ENCODE measurements at places on chromosomes 5 and 9.

DNA sequence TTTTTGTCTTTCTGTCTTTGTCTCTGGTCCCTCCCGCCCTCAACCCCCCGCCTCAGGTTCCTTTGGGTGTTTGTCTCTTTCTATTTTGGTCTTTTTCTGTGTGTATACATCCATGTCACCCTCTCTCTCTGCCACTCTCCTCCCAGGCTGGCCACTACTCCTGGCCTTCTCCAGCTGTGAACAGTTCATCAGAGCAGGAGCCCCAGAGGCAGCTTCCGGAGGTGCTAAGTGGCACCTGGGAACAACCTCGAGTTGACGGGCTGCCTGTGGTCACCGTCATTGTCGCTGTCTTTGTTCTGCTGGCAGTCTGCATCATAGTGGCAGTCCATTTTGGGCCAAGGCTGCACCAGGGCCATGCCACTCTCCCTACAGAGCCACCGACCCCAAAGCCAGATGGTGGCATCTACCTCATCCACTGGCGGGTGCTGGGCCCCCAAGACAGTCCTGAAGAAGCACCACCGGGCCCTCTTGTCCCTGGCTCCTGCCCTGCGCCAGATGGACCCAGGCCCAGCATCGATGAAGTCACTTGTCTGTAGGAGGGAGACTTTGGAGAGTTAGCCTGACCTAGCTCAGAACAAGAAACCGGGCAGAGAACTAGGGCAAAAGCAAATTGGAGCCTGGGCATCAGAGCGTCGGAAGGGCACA, 1.7 kb downstream of the SMIM33 start:
- no peak for DNase-seq

- no peak for DNase-seq
Observed at GRCh38 chr5:176955895-176956294, 50.7 kb downstream of the UIMC1 start.

GRCh38 chr9:130023144-130023787, 19.7 kb downstream of the FNBP1 start:
- no peak for DNase-seq

- DNase-seq = no peak
Observed at GRCh38 chr9:7316166-7316795, 483.3 kb downstream of the DMAC1 start.

DNA sequence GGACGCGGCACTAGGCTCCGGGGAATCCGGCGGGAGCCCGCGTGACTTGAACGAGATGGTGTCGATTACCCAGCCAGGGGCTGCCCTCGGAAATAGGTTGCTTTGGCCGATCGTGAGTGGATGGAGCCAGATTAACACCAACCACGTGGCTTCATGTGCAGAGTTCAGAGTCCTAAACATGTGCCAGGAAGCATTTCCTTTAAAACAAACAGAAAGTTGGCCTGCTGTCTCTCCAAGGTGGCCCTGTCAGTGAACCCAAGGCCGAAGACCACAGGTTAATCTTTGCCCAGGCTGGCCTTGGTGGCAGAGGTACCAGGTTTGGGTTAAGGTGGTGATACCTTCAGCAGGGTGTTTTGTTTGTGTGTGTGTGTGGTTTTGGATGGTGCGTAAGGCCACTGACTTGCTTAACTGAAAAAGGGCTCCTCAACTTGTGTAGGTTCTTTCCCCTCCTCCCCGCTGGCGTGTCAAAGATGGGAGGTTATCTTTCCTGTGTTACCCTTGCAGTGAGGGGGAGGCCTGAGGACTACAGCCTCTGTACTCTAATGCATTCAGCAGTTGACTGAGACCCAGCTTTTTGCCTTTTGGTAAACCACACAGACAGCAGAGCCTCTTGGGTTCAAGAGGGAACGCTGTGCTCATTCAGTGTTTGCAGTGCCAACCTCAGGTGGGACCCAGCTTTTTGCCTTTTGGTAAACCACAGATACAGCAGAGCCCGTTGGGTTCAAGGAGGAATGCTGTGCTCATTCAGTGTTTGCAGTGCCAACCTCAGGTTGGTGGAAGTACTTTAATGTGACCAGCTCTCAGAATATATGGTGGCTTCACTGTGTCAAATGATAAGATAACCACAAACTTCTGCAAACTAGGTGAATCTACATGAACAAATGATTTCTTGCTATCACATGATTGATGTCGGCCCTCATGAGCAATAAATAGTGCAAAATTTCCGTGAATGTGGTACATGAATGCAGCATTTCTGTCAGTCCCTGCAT, 1.4 kb downstream of the IQGAP2 start:
- peak; percentile 91 for DNase-seq

- DNase-seq = no peak
Observed at GRCh38 chr9:11871852-11872251, 821.3 kb upstream of the TYRP1 start.

GRCh38 chr9:99779277-99779676, 42.4 kb upstream of the NR4A3 start:
- peak; percentile 44 for DNase-seq

GRCh38 chr5:170168797-170169196, 63.1 kb downstream of the FOXI1 start:
- DNase-seq = no peak

DNA sequence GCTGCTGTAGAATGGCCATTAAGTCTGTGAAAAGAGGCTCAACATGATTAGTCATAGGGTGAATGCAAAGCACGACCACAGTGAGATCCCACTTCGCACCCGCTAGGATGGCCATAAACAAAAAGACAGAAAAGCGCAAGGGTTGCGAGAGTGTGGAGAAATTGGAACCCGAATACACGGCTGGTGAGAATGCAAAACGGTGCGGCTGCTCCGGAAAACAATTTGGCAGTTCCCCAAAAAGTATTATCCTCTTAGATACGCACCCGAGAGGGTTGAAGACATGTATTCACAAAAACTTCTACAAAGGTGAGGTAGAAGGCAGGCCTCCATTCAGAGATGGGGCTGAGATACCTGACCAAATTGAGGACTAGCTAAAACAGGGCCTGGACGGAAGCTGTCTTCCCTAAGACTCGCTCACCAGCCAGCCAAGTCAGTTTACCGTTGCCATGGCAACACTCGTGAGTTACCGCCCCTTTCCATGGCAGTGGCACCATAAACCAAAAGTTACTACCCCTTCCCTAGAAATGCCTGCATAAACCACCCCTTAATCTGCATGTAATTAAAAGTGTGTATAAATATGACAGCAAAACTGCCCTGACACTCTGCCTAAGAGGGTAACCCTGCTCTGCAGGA, 726 bp upstream of the PSMB7 start:
- peak; percentile 62 for DNase-seq

DNA sequence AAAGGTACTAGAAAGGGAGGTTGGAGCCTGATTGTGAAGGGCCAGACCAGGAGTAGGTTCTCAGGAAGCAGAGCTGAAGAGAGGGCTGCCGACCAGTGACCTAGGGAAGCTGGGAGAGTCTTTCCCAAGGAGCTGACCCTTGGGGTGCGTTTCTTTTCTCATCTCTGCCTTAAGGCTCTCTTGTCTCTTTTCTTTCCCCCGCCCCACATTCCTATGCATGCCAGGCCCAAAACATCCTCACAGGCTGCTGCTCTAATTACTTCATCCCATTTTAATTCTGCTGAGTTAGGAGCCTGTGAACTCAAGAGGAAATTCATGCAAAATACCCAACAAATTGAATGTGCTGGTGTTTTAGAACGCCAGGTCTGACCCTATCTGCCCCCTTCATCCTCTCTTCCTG, 46.9 kb upstream of the HSPA9 start:
- no peak for DNase-seq

GRCh38 chr9:133673258-133673655, 37.1 kb downstream of the DBH start:
- no peak for DNase-seq

- DNase-seq = no peak
Observed at GRCh38 chr5:122705851-122706250, 69.0 kb upstream of the SNX2 start.

- no peak for DNase-seq
Observed at GRCh38 chr5:87845734-87846133, 422.9 kb downstream of the TMEM161B start.

DNA sequence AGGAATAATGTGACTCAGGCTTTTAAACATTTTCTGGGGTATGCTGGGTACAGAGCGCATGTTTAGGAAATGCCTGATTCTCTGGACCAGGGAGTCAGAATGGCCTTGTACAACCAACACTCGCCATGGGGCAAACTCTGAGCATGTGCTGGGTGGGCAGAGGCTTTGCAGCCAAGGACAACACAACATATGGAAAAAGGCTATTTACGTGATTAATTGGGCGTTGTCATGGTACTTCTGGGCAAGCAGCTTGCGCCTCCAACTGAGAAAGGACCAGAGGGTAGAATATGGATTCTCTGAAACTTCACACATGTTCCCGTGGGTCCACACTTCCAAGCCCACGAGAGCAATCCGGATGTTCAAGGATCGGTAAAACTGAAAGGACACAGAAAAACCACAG, 49.1 kb downstream of the NIPAL4 start:
- no peak for DNase-seq

- no peak for DNase-seq
Observed at GRCh38 chr5:165459232-165459631, 1953.8 kb downstream of the MAT2B start.

DNA sequence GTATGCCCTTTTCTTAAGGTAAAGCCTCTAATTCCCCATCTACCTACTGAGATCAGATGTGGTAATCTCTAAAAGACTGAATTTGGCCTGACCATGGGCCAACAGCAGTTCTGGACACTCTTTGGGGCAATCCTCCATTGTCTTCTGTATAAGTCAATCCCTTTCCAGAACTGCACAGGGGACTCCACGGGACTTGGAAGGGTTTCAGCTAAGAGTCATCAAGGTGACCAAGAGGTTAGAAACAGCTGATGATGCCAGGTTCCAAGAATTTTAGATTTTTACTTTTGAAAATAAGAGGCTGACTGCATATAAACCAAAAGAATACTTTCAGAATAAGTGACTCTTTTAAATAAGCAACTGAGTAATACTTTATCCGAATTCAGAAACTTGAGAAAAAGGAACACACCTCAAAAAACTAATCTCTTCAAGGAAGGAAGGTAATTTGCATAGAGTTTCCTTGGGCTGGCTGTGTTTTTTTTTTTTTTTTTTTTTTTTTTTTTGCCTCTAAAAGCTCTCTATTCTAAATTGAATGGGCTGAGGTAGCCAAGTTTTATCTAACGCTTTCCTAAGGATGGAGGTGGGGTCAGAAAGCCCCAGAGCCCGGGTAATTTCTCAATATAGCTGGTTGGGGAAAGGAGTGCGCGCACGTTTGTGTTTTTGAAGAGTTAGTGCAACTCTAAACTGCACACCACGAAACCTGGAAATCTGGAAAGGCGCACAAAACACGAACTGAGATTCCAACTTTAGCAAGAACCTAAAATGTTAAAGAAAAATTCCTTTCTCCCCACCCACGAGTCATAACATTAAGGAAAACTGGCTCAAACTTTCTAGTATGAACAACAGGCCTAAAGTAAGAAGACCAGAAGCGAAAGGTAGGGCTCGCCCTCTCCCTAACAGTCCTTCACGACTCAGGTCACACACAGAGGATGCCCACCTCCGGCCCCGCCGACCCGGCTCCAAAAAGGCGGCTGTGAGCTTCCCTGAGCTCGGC, 1.3 kb downstream of the VCP start:
- no peak for DNase-seq

GRCh38 chr5:93510626-93511380, 70.2 kb downstream of the NR2F1-AS1 start:
- DNase-seq = no peak

DNA sequence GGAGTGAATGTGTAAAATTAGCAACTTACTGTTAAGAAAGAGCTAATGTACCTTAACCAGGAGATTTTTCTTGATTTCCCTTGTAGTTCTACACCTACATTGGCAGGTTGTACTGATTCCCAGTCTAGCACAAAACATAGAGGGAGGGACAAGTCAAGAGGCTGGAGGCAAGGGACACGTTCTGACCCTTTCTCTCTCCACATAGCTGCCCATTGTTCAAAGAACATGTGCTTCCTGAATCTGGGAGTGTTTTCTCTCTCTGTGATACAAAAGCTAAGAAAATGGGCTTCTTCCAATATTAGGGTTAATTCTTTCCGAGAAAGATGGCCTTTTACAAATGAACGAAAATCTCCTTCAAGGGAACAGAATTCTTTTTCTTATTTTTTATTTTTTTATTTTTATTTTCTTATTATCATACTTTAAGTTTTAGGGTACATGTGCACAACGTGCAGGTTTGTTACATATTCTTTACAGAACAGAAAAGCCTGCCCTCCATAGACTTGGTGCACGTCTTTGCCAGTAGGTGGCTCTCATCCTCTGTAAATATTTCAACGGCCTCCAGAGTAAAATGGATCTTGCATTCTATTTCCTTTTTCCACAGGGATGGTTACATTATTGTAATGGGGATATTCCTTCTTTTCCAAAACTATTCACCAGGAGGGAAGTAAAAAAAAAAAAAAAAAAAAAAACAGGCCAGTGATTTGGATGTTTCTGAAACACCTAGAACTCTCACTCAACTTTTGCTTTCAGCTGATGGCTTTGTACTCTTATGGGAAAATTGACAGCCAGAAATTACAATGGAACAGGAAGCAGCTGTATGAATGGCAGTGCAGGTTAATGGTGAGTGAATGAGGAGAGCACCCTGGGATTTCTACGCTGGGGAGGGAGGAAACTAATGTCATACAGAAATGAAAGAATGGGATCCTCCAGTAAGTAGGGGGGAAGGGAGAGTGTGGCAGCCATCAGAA, 13.1 kb upstream of the IFNA5 start:
- peak; percentile 77 for DNase-seq

- peak; percentile 76 for DNase-seq
Observed at GRCh38 chr9:34984049-34984448, 5.5 kb upstream of the DNAJB5 start.

GRCh38 chr5:157544623-157544989, 31.0 kb downstream of the ADAM19 start:
- DNase-seq = peak; percentile 83

DNA sequence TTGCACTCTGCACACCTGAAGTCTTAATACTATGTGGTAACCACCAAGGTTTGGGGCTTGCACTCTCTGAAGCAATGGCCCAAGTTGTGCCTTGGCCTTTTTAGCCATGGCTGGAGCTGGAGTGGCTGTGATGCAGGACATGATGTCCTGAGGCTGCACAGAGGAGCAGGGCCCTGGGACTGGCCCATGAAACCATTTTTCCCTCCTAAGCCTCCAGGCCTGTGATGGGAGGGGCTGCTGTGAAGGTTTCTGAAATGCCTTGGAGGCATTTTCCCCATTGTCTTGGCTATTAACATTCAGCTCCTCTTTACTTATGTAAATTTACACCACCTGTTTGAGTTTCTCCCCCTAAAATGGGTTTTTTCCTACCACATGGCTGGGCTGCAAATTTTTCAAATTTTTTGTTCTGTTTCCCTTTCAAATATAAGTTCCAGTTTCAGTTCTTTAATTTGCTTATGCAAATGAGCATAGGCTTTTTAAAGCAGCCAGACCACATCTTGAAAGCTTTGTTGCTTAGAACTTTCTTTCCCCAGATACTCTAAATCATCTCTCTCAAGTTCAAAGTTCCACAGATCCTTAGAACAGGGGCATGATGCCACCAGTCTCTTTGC, 237.4 kb upstream of the DMAC1 start:
- no peak for DNase-seq
